ENCODE measurements at places on chromosomes 6 and 20.

- no peak for DNase-seq
Measured at GRCh38 chr6:15282334-15282733, 36.5 kb downstream of the JARID2 start.

DNA sequence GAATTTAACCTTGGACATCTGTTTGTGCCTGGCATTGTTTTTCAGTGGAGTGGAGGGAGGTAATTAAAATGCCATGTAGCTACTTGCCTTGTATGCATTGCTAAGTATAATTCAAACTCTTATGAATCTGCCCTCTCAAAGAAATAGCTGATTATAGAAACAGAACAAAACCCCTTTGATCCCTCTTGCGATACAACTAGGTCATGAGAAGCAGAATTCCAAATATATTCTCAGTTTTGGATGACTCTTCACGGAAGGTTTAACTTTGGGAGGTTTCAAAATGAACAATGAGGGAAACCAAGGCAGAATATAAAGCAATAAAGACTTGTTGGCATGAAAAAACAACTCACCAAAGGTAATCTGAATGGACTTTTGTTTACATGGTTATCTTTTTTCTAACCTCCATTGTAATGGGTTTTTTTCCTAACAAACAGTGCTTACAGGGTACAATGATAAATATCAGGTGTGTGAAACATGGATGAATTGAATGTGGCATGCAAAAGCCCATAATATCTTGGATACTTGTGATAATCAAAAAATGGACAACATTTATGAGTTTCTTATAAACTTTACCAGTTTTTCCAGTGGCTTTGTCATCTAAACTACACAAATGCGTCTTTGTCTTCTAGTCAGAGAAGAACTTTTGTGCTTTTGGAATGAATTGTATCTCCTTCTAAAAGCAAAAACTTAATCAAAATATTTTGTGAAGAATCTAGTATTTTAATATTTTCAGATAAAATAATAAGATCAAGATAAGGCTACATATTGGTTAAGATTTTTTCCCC, 15.7 kb upstream of the HEY2 start:
- no peak for DNase-seq

DNA sequence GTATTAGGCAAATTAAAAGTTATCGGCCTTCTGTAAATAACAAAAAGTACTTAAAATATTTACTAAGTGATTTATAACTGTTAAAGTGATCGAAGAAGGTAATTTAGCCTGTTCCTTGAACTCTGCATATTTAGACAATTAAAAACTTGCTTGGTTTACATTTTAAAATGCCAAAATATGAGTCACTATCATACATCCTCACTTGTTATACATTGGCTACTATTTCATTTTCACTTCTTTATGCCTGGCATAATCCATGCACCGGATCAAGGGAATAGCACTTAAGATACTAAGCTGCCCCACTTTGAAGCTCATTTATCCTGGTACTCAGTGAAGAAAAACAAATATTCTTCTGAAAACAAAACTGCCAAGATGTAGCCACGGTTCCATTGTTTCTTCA, 344.6 kb downstream of the UBE3D start:
- no peak for DNase-seq

GRCh38 chr20:41798930-41799502, 180.8 kb upstream of the CHD6 start:
- no peak for DNase-seq

DNA sequence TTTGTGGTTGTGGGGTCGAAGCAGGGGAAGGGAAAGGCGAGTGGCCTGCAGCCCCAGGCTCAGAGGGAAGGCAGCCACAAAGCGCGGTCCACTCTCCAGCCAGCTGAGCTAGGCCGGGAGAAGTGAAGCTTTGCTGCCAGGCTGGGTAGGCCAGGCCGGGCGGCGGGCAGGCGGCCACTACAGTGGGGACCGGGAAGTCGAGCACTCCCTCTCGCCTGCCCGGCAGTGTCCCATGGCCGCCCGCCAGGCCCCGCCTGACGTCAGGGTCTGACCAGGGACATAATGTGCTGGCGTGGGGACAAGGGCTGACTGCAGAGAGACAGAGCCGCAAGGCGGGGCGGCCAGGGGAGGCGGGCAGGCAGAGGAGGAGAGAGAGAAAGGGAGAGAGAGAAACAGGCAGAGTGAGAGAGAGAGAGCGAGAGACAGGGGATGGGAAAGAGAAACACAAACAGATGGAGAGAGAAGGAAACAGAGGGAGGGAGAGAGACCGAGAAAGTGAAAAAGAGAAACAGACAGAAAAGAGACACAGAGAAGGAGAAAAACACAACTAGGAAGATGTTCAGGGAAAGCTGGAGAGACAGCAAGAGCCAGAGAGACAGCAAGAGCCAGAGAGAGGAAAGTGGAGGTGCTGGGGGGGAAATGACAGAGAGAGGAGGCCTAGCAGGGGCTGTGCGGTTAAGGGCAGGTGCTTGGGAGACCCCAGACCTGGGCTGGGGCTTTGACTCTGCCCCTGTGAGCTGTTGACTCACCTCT, 94.5 kb upstream of the PTPN1 start:
- DNase-seq, result peak; percentile 71

- no peak for DNase-seq
Measured at GRCh38 chr20:63430891-63431290, 41.6 kb downstream of the KCNQ2 start.

GRCh38 chr6:132494954-132495353, 18.0 kb downstream of the STX7 start:
- no peak for DNase-seq

All from dermis blood vessel endothelial cell (primary cell).